ENCODE measurements at places on chromosomes 6 and 20.

- no peak for ATAC-seq
These were observed 509.1 kb downstream of the PKHD1 start for GRCh38 chr6:51578362-51578761.

- ATAC-seq = no peak
These were observed 89.2 kb upstream of the BACH2 start for GRCh38 chr6:90385759-90386313.

GRCh38 chr6:17101422-17102257, at the start of gene STMND1:
TSS of gene STMND1 (plus strand) at chr6:17102050. CDS start at chr6:17102258, 208 bp downstream.
- ATAC-seq = peak; percentile 36

DNA sequence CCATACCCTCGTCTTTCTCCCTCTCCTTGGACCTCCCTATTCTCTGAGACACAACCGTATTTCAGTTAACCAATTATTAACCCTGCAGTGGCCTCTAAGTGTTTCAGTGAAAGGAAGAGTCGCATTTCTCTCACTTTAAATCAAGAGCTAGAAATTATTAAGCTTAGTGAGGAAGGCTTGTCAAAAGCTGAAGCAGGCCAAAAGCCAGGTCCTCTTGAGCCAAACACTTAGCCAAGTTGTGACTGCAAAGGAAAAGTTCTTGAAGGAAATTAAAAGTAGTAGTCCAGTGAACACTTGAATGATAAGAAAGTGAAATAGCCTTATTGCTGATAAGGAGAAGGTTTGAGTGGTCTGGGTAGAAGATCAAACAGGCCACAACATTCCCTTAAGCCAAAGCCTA, 58.3 kb downstream of the SNX9 start:
- ATAC-seq = no peak

- no peak for ATAC-seq
These were observed 16.8 kb upstream of the ADGB start for GRCh38 chr6:146581968-146582367.

DNA sequence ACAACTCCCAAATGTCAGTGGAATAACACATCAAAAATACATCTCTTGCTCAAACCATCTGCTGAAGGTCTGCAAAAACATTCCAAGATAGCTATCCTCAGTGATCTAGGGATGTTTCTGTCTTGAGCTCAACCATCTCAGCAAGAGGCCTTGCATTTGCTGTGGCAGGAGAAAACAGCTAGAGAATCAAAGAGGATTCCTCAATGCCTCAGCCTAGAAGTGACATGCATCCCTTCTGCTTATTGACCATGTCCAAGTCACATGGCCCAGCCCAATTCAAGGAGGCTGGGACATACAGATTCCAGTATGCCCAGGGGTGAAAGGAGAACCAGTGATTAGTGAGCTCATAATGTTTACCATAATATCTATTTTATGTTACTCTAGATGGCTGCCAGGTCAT, 269.5 kb downstream of the PLCB1 start:
- ATAC-seq = no peak

GRCh38 chr6:139597087-139597763, 222.8 kb upstream of the CITED2 start:
- no peak for ATAC-seq

DNA sequence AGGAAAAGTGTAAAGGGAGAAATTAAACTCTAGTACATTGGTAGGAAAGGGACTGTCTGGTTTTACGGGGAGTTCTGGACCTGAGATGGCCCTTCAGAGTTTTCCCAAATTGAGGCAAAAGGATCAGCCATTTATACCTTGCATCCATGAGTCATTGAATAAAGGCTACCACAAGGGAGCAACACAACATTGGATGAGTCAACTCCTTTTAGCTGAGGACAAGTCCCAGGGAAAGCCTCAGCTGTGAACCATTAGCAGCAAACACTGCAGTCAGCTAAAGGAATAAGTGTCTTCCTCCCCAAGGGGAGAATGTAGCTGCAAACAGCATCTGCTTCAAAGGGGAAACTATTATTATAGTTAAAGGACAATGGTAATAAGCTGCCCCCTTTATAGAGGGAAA, 468.7 kb upstream of the ID4 start:
- no peak for ATAC-seq

DNA sequence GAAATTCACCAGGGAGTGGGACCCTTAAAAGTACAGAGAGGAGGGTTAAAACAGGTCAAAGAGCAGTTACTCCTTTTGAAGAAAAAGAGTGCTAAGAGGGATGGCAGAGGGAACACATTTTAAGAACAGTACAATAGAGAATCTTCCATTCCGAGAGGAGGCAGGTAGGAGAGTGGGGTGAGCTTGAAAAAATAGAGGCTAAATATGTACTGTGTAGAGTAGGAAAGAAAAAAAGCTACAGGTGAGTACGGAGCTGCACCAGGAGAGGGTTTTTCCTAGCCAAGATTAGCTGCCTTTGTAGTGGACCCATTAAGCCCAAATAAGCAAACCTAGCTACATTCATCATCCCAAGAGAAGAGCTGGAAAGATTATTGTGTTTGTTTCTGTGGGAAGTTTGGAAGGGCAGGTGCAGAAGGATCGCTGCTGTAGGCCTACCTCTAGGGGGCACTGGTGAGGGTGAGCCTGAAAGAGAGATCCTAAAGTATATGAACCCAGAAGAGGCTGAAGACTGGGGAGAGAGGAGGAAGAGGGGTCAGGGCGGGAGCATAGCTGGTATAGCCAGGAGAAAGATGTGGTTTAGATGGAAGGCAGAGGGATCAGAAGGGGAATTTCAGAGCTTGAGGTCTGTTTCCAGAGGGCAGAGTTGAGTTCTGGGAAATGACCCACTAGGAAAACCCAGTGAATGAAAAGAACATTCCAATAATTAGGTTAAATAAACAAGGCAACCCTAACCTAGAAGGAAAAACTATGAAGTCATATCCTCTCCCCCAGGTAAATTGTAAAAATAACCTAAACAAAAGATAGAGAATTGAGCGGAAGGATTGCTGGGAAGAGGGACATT, 50.2 kb upstream of the HINT3 start:
- no peak for ATAC-seq

GRCh38 chr6:27286141-27286540, 25.9 kb downstream of the POM121L2 start:
- no peak for ATAC-seq

GRCh38 chr20:46123482-46124245, 5.5 kb downstream of the CD40 start:
- ATAC-seq = no peak

DNA sequence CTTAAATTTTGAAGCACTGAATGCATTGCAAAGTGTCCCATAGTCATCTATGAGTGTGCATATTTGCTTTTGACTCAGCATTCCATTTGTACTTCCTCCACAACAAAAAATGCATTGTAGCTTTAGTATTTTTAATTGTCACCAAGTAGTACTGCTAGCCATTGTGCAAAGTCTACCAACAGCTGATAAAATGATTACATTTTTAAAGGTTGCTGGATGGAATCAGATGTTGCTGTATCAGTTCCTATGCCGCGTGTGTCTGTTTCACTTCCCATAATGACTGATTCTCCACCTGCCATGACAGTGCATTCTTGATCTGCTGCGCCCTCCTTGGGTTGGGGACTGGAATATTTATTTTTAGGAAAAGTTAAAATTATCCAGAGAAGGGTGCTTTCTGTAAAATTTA, 41.2 kb downstream of the SLX4IP start:
- ATAC-seq = peak; percentile 32

DNA sequence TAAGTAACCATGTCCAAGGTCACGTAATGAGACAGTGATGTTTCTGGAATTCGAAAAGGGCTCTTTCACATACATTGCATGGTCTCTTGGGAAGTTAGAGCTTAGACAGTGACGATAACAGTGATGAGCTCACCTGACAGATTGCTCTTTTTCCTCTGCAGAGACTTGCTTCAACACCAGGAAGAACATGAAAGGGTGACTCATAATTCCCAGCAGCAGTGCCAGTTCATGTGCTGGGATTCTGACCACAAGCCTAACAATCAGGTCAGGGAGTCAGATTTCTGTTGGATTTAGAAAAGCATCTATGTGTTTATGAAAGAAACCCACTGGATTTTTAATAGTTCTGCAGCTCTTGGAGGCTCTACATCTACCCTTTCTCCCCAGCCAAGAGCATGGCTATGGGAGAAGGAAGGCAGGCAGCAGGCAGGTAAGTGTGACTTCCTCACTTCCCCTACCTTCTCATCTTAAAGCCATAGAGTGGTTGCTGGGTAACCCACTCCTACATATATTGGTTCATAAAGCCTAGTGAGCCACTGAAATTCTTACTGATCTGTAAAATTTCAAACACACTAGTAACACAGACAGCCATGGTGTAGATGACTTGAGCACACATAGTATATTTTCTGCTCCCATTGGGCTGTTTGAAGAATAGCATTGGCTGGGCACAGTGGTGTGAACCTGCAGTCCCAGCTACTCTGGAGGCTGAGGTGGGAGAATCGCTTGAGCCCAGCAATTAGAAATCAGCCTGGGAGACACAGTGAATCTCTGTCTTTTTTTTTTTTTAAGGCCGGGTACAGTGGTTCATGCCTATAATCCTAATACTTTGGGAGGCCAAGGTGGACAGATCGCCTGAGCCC, 44.4 kb upstream of the LOC128125822 start:
- ATAC-seq = no peak

GRCh38 chr6:121183742-121184141, 150.5 kb downstream of the TBC1D32 start:
- no peak for ATAC-seq

DNA sequence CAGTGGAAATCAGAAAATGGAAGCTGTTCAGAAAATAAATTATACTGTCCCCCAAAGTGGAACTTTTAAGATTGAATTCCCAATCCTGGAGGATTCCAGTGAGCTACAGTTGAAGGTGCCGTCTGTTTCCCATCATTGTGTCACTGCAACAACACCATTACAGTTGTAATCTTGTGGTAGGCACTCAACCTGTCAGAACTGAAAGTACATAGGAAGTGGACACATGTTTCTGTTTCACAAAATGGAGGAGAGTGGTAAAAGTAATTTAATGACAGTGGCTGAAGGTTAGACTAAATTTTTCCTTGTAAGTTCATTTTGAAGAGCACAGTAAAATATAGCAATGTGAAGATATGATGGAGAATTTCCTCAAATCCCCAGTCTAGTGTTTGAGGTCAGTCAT, 70.0 kb downstream of the CD109 start:
- no peak for ATAC-seq

GRCh38 chr6:11496152-11497060, 41.1 kb upstream of the TMEM170B start:
- peak; percentile 79 for ATAC-seq

DNA sequence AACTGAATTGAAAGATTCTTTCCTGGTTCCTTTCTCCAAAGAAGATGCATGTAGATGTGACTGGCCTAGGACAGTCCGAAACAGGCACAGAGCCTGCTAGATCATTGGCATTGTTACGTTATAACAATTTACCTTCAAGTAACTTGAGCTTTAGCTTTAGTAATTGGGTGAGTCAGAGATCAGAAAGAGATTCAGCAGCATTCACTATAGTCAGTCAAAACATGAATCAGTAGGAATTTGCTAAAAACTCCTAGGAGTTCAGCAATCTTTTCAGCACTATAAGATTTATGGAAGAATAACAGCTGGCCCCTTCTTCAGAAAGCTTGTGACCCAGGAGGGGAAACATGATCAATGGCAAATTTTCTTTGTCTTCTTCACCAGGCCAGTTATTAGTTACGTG, 281.7 kb upstream of the PRDM1 start:
- ATAC-seq = no peak

DNA sequence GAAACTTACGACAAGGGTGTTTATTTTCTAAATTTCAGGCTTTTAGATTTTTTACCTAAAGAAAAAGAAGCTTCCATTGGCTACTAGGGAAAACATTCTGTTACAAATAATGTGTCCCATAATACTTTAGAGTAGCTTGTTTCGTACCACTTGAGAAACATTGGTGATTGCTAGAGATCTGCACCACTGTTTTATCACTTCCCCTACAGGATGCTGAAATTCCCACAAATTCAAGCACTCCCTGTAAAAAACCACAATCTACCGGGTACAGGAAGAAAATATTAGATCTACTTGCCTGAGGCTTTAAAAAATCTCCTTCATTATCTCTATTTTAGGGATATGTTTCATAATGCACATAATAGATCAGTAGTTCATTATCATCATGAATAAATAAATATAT, 29.9 kb downstream of the SEL1L2 start:
- ATAC-seq = no peak

GRCh38 chr6:87618531-87618930, 28.6 kb downstream of the ORC3 start:
- no peak for ATAC-seq

GRCh38 chr20:3710703-3711483, 1.5 kb downstream of the SIGLEC1 start:
- ATAC-seq = peak; percentile 41

DNA sequence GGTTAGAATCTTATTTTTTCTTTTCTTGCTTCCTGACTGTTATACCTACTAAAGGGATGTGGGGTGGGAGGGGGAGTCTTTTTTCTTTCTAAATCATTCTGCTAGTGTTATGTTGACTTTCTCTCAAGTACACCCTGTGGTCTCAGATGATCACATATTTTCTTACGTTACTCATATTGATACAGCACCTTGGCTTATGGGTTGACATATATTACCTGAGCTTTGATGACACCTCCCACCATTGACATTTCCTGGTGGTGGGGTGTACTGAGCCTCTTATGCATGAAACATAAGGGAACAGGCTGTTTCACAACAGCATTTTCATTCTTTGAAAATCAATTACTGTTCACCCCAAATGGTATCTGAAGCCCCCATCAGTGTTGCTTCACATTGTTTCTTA, 169.8 kb downstream of the MMS22L start:
- ATAC-seq = peak; percentile 28

GRCh38 chr20:12383821-12384220, 466.1 kb downstream of the BTBD3 start:
- no peak for ATAC-seq

DNA sequence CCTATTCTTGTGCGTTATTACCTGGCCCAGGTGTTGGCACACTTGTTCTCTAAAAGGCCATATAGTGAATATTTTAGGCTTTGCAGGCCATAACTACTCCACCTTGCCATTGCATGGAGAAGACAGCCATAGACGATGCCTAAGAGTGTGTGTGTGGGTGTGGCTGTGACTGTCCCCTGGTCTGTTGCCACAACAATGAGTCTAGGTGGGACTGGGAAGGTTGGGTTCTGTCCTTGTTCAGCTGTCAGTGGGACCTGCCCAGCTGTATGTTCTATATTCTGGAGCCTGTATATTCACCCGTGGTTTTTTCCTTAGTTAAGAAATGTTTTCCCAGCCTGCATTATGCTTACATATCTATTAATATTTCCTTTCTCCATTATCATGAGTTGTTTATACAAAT, 38.6 kb downstream of the CEP43 start:
- no peak for ATAC-seq

- no peak for ATAC-seq
These were observed 181.0 kb downstream of the CDKAL1 start for GRCh38 chr6:20715135-20715806.
